ENCODE measurements at places on chromosomes 4 and X. TPM values are rescaled to one million over a fixed set of nuclear protein-coding genes. Genes with fewer than 3 reads are reported as not detected.

Gene CBR4
- total RNA-seq = 13.6 TPM

Gene ABCG2
- total RNA-seq = 21.7 TPM

Gene GAGE13
- total RNA-seq = not detected

- no peaks in the 10 kb centered on the region for H3K27me3 ChIP-seq
- H3K27ac ChIP-seq = no peak overlapping the region
- no peaks in the 10 kb centered on the region for H3K36me3 ChIP-seq
- H3K4me3 ChIP-seq = no peak overlapping the region
Observed at GRCh38 chr4:142345924-142346323, 500.2 kb downstream of the INPP4B start.

Gene PNMA3
- total RNA-seq = 0.32 TPM

GRCh38 chrX:105313596-105313995 lies 93.1 kb upstream of the TEX13A start:
- no peaks in the 10 kb centered on the region for H3K27me3 ChIP-seq
- H3K36me3 ChIP-seq = no peaks in the 10 kb centered on the region
- H3K4me1 ChIP-seq = no peaks in the 10 kb centered on the region

DNA sequence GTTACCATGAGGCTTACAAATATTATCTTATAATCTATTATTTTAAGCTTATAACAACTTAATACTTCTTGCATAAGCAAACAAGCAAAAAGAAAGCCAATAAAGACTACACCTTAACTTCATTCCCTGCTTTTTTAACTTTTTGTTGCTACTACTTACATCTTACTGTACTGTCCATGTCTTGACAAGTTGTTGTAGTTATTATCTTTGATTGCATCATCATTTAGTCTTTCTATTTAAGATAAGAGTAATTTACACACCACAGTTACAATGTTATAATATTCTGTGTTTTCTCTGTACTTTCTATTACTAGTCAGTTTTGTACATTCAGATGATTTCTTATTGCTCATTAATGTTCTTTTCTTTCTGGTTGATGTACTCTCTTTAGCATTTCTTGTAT lies 346.6 kb downstream of the SMARCA1 start:
- no peaks in the 10 kb centered on the region for H3K27me3 ChIP-seq
- H3K4me1 ChIP-seq = no peaks in the 10 kb centered on the region
- no peak overlapping the region for H3K4me3 ChIP-seq

GRCh38 chr4:147773261-147774184 lies 41.6 kb downstream of the ARHGAP10 start:
- DNase-seq = no peak
- H3K27me3 ChIP-seq = no peaks in the 10 kb centered on the region
- no peaks in the 10 kb centered on the region for H3K36me3 ChIP-seq
- H3K4me1 ChIP-seq = peaks cover 16% of the 10 kb centered on the region

Gene PCDH10
- total RNA-seq = 0.41 TPM

Gene SH2D1A
- total RNA-seq = 1.8 TPM

- H3K4me3 ChIP-seq = no peak overlapping the region
- no peak overlapping the region for H3K27ac ChIP-seq
- H3K36me3 ChIP-seq = no peaks in the 10 kb centered on the region
- no peaks in the 10 kb centered on the region for H3K27me3 ChIP-seq
- H3K4me1 ChIP-seq = no peaks in the 10 kb centered on the region
Observed at GRCh38 chrX:14927401-14927800, 54.2 kb downstream of the MOSPD2 start.

GRCh38 chrX:134712272-134712671 lies 54.0 kb upstream of the PLAC1 start:
- no peak overlapping the region for H3K4me3 ChIP-seq
- no peaks in the 10 kb centered on the region for H3K4me1 ChIP-seq
- no peaks in the 10 kb centered on the region for H3K27me3 ChIP-seq
- no peak for DNase-seq
- no peaks in the 10 kb centered on the region for H3K36me3 ChIP-seq

GRCh38 chr4:67207941-67208441 lies 337.3 kb downstream of the CENPC start:
- DNase-seq = no peak
- no peak overlapping the region for H3K4me3 ChIP-seq
- H3K27me3 ChIP-seq = no peaks in the 10 kb centered on the region
- no peaks in the 10 kb centered on the region for H3K36me3 ChIP-seq

GRCh38 chr4:40622913-40623312 lies 6.8 kb downstream of the RBM47 start:
- H3K4me3 ChIP-seq = no peak overlapping the region
- H3K27ac ChIP-seq = no peak overlapping the region
- peaks cover 4% of the 10 kb centered on the region for H3K36me3 ChIP-seq
- H3K27me3 ChIP-seq = no peaks in the 10 kb centered on the region

DNA sequence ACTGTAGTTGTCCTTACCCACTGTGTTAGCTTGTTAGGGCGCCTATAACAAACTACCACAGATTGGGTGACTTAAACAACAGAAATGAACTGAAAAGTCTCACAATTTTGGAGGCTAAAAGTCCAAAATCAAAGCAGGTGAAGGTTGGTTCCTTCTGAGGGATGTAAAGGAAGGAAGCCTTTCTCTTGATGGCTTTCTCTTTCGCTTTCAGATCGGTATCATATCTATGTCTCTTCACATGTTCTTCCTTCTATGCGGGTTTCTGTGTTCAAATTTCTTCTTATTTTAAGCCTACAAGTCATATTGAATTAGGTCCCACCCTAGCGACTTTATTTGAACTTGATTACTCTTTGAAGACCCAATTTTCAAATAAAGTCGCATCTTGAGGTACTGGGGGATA lies 118.6 kb downstream of the CPXCR1 start:
- H3K4me3 ChIP-seq = no peak overlapping the region
- H3K36me3 ChIP-seq = no peaks in the 10 kb centered on the region
- no peak for DNase-seq
- no peak overlapping the region for H3K27ac ChIP-seq
- H3K4me1 ChIP-seq = no peaks in the 10 kb centered on the region
- H3K27me3 ChIP-seq = no peaks in the 10 kb centered on the region

GRCh38 chr4:146333895-146334262 lies 119.5 kb downstream of the REELD1 start:
- peaks cover 6% of the 10 kb centered on the region for H3K4me1 ChIP-seq
- H3K36me3 ChIP-seq = no peaks in the 10 kb centered on the region
- no peak for DNase-seq
- H3K27ac ChIP-seq = no peak overlapping the region
- no peaks in the 10 kb centered on the region for H3K27me3 ChIP-seq
- H3K4me3 ChIP-seq = no peak overlapping the region

GRCh38 chr4:152072001-152072485 lies 311.2 kb upstream of the GATB start:
- no peak overlapping the region for H3K4me3 ChIP-seq
- peaks cover 8% of the 10 kb centered on the region for H3K4me1 ChIP-seq
- DNase-seq = no peak
- H3K27ac ChIP-seq = no peak overlapping the region

- H3K27me3 ChIP-seq = no peaks in the 10 kb centered on the region
- peaks cover 47% of the 10 kb centered on the region for H3K4me1 ChIP-seq
- DNase-seq = no peak
- peak overlapping the region; percentile 44 for H3K27ac ChIP-seq
- H3K36me3 ChIP-seq = peaks cover 34% of the 10 kb centered on the region
- H3K4me3 ChIP-seq = no peak overlapping the region
Observed at GRCh38 chr4:184417802-184418511, 56.4 kb downstream of the IRF2 start.

Gene SPON2
- 43.9 TPM for total RNA-seq

Gene CSAG1
- total RNA-seq = not detected

Gene SUV39H1
- 3.0 TPM for total RNA-seq

Gene LGI2
- total RNA-seq = 0.84 TPM

Gene MGARP
- total RNA-seq = 0.75 TPM

GRCh38 chr4:151045907-151046306 lies 30.8 kb upstream of the LRBA start:
- H3K4me3 ChIP-seq = no peak overlapping the region
- H3K27ac ChIP-seq = no peak overlapping the region
- no peaks in the 10 kb centered on the region for H3K36me3 ChIP-seq
- H3K27me3 ChIP-seq = no peaks in the 10 kb centered on the region
- no peak for DNase-seq

Gene GATA1
- total RNA-seq = 0.87 TPM

DNA sequence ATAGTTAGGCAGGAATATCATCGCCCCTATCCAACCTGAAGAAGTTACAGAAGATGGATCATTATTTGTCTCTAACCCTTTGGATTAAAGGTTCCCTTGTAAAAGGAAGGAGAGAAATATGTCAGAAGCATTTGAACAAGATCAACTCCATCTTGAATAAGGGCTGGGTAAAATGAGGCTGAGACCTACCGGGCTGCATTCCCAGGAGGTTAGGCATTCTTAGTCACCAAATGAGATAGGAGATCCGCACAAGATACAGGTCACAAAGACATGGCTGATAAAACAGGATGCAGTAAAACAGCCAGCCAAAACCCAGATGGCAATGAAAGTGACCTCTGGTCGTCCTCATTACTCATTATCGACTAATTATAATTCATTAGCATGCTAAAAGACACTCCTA lies 148.9 kb downstream of the GALNTL6 start:
- H3K27ac ChIP-seq = no peak overlapping the region
- DNase-seq = no peak
- no peaks in the 10 kb centered on the region for H3K27me3 ChIP-seq

DNA sequence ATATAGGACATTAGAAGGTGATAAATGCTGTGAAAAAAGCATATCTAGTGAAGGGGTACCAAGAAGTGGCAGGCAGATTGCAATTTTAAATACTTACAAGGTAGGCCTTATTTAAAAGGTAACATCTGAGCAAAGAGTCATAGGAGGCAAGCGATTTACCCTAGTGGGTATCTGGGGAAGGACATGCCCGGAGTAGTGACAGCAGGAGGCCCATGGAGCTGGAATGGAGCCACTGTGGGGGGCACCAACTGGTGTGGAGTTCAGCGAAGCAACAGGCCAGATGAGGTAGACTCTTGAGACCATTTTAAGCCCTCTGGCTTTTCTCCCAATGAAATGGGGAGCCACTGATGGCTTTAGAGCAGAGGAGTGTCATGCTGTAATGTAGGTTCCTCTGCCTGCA lies 37.3 kb downstream of the SEC24D start:
- H3K4me1 ChIP-seq = no peaks in the 10 kb centered on the region
- no peak overlapping the region for H3K4me3 ChIP-seq
- H3K36me3 ChIP-seq = peaks cover 99% of the 10 kb centered on the region
- H3K27ac ChIP-seq = no peak overlapping the region
- DNase-seq = no peak
- H3K27me3 ChIP-seq = no peaks in the 10 kb centered on the region

Gene GRIA2
- total RNA-seq = not detected

Gene SLC25A5
- 323 TPM for total RNA-seq

Gene CSAG3
- not detected for total RNA-seq

DNA sequence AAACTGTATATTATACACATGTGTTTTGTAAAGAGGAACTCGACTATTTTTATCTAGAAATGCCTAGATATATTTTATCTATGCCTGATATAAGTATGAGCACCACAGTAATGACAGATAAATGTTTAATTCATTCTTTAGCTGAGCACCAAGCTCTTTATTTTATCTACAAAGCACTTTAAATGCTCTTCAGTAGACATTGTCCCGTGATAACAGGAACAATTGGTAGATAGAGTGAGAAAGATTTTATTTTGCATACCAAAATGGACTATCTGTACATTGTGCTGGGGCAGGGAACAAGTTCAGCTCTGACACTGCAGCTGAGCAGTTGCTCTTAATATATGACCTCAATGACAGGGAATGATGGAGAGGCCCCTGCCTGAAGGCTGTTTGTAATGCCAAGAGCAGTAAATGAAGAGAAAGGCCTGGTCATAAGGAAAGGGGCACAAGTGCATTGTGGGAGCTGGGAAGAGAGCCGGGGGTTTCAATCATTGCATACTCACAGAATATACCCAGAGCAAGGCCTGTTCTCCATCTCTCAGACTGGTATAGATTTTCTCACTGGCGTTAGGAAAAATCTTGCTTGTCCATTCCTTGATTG lies 57.3 kb downstream of the SEPTIN11 start:
- peak overlapping the region; percentile 52 for H3K27ac ChIP-seq
- H3K4me3 ChIP-seq = no peak overlapping the region
- no peaks in the 10 kb centered on the region for H3K27me3 ChIP-seq
- DNase-seq = no peak
- H3K36me3 ChIP-seq = peaks cover 8% of the 10 kb centered on the region
- peaks cover 37% of the 10 kb centered on the region for H3K4me1 ChIP-seq

GRCh38 chr4:39626261-39626660 lies 12.4 kb downstream of the SMIM14 start:
- no peak overlapping the region for H3K27ac ChIP-seq
- peaks cover 5% of the 10 kb centered on the region for H3K36me3 ChIP-seq
- no peaks in the 10 kb centered on the region for H3K27me3 ChIP-seq
- DNase-seq = no peak

- H3K27me3 ChIP-seq = no peaks in the 10 kb centered on the region
- H3K27ac ChIP-seq = no peak overlapping the region
- H3K4me3 ChIP-seq = no peak overlapping the region
- DNase-seq = no peak
- H3K36me3 ChIP-seq = no peaks in the 10 kb centered on the region
Observed at GRCh38 chr4:82033862-82034261, 339.9 kb downstream of the HNRNPD start.

GRCh38 chr4:126445596-126445995 lies 1130.8 kb downstream of the FAT4 start:
- H3K36me3 ChIP-seq = no peaks in the 10 kb centered on the region
- H3K27me3 ChIP-seq = no peaks in the 10 kb centered on the region
- H3K27ac ChIP-seq = no peak overlapping the region
- no peak for DNase-seq

GRCh38 chr4:72505314-72505744 lies 63.7 kb downstream of the ADAMTS3 start:
- H3K27ac ChIP-seq = no peak overlapping the region
- no peak for DNase-seq
- no peak overlapping the region for H3K4me3 ChIP-seq
- H3K4me1 ChIP-seq = no peaks in the 10 kb centered on the region
- H3K36me3 ChIP-seq = no peaks in the 10 kb centered on the region

DNA sequence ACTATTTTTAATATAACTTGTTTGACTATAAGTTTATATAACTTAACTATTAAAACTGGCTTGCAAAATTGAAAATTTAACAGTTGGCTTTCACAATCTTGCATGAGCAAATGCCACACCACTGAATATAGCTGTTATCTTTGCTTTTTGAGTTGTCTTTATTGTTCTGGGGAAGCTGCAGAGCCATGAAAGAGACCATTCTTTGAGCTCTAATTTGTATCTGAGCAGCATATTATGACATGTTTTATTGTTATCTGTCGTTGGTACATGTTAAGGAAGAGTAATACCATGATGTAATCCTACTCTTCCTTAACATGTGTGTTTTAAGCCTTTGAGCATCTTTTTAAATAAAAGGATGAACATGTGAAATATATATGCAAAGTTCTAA lies 97.1 kb upstream of the ANK2 start:
- DNase-seq = no peak
- H3K27me3 ChIP-seq = no peaks in the 10 kb centered on the region
- no peaks in the 10 kb centered on the region for H3K36me3 ChIP-seq
- no peaks in the 10 kb centered on the region for H3K4me1 ChIP-seq
- no peak overlapping the region for H3K4me3 ChIP-seq

DNA sequence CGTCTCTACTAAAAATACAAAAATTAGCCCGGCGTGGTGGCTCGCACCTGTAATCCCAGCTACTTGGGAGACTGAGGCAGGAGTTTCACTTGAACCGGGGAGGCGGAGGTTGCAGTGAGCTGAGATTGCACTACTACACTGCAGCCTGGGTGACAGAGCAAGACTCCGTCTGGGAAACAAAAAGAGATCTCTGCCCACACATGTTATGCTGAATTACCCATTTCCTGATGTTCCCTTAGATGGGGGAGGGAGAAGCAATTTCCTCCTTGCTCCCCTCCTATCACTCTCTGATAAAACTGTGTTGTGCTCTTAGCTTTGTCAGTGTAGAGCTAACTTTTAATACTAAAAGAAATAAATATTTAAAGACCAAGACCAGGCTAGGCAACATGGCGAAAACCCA lies 102.5 kb downstream of the LARP7 start:
- no peaks in the 10 kb centered on the region for H3K27me3 ChIP-seq
- no peak overlapping the region for H3K27ac ChIP-seq
- no peak for DNase-seq
- no peaks in the 10 kb centered on the region for H3K4me1 ChIP-seq
- H3K4me3 ChIP-seq = no peak overlapping the region
